ENCODE measurements at places on chromosomes 5 and 9.

DNA sequence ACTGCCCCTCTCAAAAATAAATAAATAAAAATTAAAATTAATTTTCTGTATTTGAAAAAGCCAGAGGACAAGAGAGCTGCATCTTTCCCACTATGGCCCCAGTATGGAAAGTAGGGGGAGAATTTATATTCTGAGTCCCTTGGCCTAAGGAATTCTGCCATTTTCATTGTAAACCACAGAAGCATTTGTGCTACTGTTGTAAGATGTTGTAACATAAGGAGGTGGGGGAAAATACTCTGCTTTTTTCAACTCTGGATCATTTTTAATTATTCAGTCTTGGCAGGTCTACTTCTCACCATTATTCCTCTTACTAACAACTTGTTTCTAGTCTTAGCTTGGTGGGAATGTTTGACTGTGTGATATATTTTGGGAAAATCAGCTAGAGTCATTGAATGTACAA, 52.3 kb upstream of the APC start:
- no peak for DNase-seq

DNA sequence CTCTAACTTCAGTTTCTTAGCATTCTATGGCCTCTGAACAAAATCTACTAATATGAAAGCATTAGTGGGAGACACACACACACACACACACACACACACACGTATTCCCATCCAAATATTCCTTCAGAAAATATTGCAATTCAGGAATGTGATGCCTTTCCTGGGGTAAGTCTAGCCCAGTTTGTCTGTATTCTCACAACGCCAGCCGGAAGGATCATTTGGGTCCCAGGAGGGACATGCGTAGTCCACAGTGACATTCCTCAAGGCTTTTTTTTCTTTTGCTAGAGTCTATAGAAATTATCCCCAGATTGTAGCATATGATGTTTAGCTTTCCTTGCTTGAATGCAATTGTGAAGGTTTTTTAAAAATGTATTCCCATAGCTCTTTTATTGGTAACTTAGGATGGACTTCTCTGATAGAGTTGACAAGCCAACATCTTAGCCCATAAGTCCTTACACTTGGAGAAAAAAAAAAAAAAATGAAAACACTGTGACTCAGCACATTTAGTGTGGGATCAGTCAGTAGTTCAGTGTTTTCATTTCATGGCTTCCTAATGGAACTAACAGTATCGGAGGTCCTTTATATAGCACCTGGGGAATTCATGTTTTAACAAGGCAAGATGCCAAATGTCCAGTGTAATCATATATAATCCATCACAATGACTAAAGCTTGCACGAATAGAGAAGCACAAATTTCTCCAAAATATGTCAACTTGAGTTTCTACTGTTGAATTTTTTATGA, 316.5 kb downstream of the DIRAS2 start:
- DNase-seq, result no peak

DNA sequence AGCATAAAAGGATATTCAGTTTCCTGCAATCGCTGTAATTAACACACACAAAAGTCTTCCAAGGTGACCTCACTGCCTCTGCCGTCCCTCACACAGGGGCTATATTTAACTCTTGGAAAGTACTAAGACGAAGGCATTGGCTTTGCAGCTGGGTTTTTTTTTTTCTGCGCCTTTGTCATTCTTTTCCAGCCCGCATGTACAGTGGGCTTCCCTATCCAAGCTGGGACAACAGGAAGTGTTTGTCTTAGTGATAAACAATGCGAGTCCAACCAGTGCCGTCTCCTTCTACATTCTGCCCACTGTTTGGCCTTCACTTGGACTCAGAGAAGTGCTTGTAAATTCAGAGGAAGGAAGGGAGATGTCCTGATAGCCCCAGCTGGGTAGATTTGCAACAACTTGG, 17.6 kb downstream of the AFAP1L1 start:
- no peak for DNase-seq

GRCh38 chr9:101738566-101739183, at the start of gene GRIN3A:
Gene GRIN3A (minus strand): TSS chr9:101738647. CDS start chr9:101737979, 668 bp downstream.
- DNase-seq, result no peak

DNA sequence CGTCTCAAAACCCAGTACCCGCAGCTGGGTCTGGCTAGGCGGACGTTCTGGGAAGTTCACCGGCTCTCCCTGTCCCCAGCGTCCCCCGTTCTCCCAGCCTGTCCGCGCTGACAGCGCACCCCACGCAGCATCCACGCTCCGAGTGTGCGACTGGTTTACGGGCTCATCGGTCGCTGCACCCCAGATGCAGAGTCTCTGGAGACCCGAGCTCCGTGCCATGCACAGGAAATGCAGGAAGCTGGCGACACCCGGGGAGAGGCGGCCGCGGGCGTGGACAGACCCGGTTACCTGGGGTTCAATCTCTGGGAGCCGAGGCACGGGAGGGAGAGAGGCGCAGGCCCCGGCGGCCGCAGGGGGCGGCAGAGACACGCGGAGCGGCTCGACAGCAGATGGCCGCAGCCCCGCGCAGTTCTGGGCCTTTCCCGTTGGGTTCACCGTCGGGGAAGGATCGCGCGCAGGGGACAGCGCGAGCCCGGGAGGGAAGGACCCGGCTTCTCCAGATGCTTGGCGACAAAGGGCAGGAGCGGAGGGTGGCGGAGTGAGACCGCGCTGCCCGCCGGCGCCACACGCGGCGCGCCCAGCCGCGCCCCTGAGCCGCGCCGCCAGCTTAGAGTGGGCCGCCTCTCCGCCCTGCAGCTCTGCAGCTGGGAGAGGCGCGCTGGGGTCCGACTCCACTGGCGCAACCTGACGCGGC, 558 bp downstream of the SHROOM1 start:
- peak; percentile 7 for DNase-seq

GRCh38 chr5:166123717-166124116, 2167.7 kb upstream of the WWC1 start:
- no peak for DNase-seq

GRCh38 chr5:149930749-149931574, 13.6 kb downstream of the PDE6A start:
- no peak for DNase-seq

DNA sequence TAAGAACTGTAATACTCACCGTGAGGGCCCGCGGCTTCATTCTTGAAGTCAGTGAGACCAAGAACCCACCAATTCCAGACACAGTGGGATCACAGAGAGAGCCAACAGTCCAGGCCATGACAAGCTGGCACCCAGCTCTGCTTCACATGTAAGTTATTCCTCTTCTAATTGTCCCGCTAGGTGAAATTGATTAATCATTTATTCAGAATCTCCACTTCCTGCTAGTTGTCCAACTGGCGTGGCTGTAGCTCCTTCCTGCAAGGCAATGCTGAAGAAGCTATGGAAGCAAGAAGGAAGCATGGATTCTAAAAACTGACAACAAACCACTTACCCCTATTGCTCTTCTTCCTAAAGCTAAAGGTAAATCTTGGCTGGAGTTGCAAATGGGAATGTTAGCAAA, 30.0 kb upstream of the GLRX start:
- no peak for DNase-seq

GRCh38 chr9:91282292-91282691, 79.4 kb downstream of the AUH start:
- no peak for DNase-seq

GRCh38 chr9:37937366-37937765, 33.4 kb upstream of the SLC25A51 start:
- no peak for DNase-seq

- no peak for DNase-seq
Measured at GRCh38 chr5:169701910-169702451, 64.9 kb downstream of the DOCK2 start.

- DNase-seq, result no peak
Measured at GRCh38 chr5:130234816-130235215, 330.6 kb downstream of the CHSY3 start.

DNA sequence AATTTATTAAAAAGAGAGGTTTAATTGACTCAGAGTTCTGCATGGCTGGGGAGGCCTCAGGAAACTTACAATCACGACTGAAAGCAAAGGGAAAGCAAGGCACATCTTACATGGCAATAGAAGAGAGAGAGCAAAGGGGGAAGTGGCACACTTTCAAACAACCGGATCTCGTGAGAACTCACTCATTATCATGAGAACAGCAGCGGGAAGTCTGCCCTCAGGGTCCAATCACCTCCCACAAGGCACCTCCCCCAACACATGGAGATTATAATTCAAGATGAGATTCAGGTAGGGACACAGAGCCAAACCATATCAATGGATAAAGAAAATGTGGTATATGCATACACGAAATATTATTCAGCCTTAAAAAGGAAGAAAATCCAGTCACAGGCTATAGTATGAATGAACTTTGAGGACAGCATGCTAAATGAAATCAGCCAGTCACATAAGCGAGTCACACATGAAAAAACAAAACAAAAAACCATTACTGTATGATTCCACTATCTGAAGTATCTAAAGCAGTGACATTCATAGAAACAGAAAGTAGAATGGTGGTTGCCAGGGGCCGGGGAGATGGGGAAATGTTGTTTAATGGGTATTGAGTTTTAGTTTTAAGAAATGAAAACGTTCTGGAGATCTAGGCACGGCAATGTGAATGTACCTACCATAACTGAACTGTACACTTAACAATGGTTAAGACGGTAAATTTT, 83.4 kb upstream of the PCA3 start:
- DNase-seq, result no peak

Measured in KG1 (cell line).